Nasal cavity respiratory epithelium epithelial cell of viscerocranial mucosa (primary cell): ENCODE measurements at places on chromosomes 11 and 22. TPM values are rescaled to one million over a fixed set of nuclear protein-coding genes. Genes with fewer than 3 reads are reported as not detected.

Gene DEUP1
- total RNA-seq = under 0.01 and 0.14 TPM in 2 replicates

Gene FOLR2
- total RNA-seq = not detected in 2 replicates

Gene SLC6A5
- total RNA-seq = not detected in 2 replicates

Gene COA4
- total RNA-seq = 45.1 and 81.7 TPM in 2 replicates

Gene RIMBP3C
- not detected in 2 replicates for total RNA-seq

Gene PNPLA3
- 2.7 and 3.5 TPM in 2 replicates for total RNA-seq

Gene SEC14L3
- total RNA-seq = not detected in 2 replicates

Gene TSKU
- total RNA-seq = 8.2 and 43.0 TPM in 2 replicates

Gene ADAMTS8
- total RNA-seq = not detected in 2 replicates

Gene OR52I1
- not detected in 2 replicates for total RNA-seq

Gene SLC22A6
- not detected in 2 replicates for total RNA-seq

Gene PATL1
- total RNA-seq = 6.8 and 17.7 TPM in 2 replicates

Gene APLNR
- not detected in 2 replicates for total RNA-seq

Gene KRTAP5-8
- total RNA-seq = not detected in 2 replicates

Gene HORMAD2
- total RNA-seq = not detected in 2 replicates

Gene BBS1
- total RNA-seq = 5.5 and 20.1 TPM in 2 replicates

Gene RASSF10
- total RNA-seq = 2.1 and 3.3 TPM in 2 replicates

Gene OR2AT4
- total RNA-seq = not detected in 2 replicates

Gene CHRNA10
- 0.34 and 1.00 TPM in 2 replicates for total RNA-seq

Gene DGAT2
- 9.5 and 12.3 TPM in 2 replicates for total RNA-seq
